ENCODE measurements at places on chromosomes 16 and 17. TPM values are rescaled to one million over a fixed set of nuclear protein-coding genes. Genes with fewer than 3 reads are reported as not detected.
A peak's percentile ranks its signal among the peaks of the same experiment; 100 is the strongest.

The NGFR gene
- total RNA-seq: not detected

The SOX15 gene
- total RNA-seq: 124 TPM

The PITPNM3 gene
- 17.3 TPM for total RNA-seq

The ASIC2 gene
- total RNA-seq: 1.2 TPM

The RNF112 gene
- 2.3 TPM for total RNA-seq

The SYNGR2 gene
- total RNA-seq: 95.0 TPM

The TEKT5 gene
- total RNA-seq: 1.5 TPM

- no peak for DNase-seq
Measured at GRCh38 chr16:56119133-56119532, 72.2 kb upstream of the GNAO1 start.

DNA sequence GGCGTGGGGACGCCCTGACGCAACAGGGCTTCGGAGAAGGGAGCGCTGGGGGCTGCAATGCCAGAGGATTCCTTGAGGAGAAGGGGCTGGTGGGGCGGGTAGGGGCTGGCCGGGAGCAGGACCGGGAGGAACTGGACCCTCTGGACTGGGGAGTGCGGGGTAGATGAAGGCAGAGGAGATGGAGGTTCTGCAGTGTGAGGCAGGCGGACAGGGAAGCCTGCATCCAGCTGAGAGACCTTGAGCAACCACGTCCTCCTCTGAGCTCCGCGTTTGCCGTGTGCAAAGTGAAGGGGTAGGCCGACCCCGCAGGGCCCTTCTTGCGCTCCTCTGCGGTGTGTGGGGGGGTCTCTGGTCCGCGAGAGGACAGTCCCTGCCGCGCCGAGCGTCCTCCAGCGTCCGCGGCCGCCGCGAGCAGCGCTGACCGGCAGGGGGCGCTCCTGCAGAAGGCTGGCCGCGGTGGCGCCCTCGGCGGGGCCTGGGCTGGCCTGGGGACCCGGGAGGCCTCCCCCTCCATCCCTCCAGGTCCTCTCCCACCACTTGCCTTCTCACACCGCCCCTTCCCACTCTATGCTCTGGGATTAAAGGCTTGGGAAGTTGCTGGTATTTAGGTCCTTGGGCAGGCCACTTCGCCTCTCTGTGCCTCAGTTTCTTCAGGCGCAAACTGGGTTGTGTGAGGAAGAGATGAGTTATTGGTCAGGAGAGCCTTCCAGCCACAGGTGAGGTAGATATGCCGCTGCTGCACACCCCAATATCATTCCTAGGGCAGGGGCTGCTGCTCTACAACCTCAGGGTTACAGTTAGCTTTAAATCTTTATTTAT is 9.6 kb upstream of the WNT9B start:
- no peak for DNase-seq

- no peak for DNase-seq
Measured at GRCh38 chr17:82031885-82032627, 578 bp downstream of the RAC3 start.

DNA sequence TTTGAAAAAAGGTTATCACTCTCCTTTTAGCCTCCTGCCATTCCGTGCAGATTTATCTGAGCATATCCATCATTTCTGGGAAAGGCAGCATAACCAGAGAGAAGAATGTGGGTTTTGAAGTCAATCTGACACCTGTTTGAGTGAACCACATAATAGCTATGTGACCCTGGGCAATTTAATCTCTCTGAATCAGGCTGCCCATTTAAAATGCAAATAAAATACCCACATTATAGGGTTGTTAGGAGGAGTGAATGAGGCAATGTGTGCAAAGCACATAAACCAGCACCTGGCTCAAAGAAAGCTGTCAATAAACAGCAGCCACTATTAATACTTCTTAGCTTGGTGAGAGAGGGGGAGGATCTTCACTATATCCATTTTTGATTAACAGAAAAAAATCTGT is 88.0 kb downstream of the CACNG1 start:
- DNase-seq: no peak

- DNase-seq: peak; percentile 90
Measured at GRCh38 chr17:47821424-47822391, at the start of gene OSBPL7. Gene OSBPL7 (minus strand): TSS chr17:47821794. CDS start chr17:47820278, 1,516 bp downstream.

DNA sequence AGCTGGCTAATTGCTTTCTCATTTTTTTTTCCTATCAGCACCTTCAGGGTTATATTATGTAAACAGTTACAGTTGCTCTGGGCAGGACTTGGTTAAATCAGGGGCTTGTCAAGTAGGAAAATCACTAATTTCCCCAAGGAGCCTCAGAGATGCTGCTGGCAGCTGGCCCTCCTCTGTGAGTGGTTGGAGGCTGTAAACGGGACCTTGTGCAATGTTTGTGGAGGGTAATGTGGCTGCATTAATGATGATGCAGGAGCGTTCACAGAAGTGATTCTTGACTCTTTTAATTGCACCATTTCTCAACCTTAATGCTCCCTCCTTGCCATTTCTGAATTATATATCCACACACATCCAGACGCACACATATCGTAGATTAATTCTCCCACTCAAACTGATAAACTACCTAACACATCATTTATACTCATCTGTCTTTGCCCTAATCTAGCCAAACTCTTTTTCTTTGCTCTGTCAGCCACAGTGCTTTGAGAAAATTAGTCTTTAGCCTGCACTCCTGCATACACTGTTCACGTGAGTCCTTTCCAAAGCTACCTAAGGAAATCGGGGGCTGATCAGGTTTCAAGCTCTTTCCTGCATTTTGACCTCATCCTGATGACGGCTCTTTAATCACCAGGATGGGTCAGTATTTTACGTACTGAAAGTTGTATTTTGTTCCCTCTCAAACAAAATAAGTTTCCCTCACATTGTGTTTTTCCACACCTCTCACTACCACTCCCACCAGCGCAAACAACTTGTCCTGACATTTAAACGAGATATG is 154.4 kb upstream of the PIRT start:
- no peak for DNase-seq

DNA sequence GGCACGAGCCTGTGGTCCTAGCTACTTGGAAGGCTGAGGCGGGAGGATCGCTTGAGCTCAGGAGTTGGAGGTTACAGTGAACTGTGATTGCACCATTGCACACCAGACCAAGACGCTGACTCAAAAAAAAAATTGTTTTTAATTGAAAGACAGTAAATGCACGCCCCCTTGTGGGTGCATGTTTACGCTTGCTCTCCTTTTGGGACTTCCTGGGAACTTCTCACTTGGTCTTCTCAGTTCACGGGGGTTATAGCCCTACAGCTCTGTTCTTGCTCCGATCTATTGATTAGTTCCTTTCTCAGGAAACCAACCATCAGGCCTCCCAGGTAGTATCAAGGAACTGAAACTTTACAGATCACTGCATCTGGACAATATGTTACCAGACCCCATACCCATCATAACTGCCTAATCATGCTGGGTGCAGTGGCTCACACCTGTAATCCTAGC is 14.2 kb upstream of the RIPOR1 start:
- peak; percentile 65 for DNase-seq

- peak; percentile 63 for DNase-seq
Measured at GRCh38 chr17:61862105-61862574, 1.2 kb downstream of the BRIP1 start.

GRCh38 chr17:41812381-41813151 is at the start of gene FKBP10:
Gene FKBP10 (plus strand): TSS chr17:41813004. CDS start chr17:41813035, 31 bp downstream.
- peak; percentile 81 for DNase-seq

DNA sequence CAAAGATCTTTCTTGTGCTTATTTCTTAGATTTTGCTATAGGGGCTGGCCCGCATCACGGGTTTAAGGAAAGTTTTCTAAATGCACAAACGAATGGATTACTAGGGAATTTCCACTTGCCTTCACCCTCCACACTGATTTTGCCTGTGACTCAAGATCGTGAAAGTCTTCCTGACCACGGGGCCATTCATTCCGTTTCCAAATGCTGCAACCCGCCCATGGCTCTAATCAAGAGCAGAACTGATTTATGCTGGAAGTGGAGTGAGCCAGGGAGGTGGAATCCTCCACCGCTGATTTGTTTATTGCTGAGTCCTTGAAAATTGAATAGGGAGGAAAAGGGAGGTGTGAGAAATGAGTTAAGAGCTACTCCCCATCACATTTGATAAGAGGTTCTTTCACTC is 52.4 kb downstream of the CA10 start:
- no peak for DNase-seq

DNA sequence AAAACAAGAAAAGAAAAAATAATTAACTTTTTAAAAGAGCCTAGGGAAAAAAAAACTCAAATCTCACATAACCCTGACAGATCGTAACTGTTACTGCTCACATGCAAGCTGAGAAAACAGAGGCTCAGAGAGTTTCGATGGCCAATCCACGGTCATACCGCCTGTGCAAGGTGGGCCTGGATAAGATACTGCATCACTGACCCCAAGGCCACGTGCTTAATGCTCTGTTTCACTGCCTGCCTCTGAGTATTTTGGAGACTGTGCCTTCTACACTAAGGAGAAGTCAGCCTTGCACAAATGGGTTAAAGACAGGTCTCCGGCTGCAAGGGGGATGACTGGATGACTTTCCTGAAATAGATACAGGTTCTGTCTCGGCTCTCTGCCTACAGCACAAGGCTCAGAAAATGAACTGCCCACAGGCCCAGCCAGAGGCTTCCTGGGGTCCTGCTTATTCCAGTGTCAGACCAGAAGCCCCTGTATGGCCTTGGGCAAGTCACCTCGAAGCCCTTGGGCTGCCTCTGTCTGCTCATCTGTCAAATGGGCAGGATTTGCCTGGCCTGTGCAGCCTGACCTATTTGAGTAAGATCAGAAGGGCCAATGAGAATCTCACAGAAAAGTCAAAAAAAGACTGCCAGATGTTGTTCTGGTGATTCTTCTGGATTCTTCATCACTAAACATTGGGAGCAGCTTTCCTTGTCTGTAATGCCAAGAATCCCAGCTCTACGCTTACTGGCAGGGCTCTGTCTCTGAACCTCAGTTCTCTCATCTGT is 25.8 kb downstream of the CNGB1 start:
- DNase-seq: no peak

- no peak for DNase-seq
Measured at GRCh38 chr17:58302919-58303585, 22.3 kb upstream of the MPO start.

GRCh38 chr17:3556916-3557767 is 470 bp downstream of the TRPV3 start:
- DNase-seq: no peak

GRCh38 chr17:77124192-77124889 is 16.4 kb upstream of the SEC14L1 start:
- peak; percentile 69 for DNase-seq

DNA sequence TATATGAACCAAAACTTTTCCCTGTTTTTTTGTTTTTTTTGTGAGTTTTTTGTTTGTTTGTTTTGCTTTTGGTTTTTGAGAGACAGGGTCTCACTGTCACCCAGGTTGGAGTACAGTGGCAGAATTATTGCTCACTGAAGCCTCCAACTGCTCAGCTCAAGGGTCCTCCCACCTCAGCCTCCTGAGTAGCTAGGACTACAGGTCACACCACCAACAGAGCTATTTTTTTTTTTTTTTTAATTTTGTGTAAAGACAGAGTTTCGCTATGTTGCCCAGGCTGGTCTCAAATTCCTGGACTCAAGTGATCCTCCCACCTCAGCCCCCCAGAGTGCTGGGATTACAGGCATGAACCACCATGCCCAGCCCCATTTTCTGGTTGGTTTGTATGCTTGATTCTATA is 28.6 kb downstream of the CMTM4 start:
- DNase-seq: no peak

DNA sequence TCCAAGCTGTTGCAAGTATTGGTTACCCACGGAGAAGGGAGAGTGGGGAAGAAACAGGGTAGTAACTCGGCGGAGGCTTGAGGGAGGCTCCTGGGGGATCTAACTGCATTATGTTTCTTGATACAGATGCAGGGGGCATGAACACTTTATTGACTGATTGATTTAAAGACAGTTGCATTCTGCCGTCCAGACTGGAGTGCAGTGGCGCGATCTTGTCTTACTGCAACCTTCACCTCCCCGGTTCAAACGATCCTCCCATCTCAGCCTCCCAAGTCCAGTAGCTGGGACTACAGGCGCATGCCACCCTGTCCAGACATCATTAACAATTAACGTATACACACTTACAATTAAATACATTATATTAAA is 15.1 kb upstream of the ERN2 start:
- no peak for DNase-seq

DNA sequence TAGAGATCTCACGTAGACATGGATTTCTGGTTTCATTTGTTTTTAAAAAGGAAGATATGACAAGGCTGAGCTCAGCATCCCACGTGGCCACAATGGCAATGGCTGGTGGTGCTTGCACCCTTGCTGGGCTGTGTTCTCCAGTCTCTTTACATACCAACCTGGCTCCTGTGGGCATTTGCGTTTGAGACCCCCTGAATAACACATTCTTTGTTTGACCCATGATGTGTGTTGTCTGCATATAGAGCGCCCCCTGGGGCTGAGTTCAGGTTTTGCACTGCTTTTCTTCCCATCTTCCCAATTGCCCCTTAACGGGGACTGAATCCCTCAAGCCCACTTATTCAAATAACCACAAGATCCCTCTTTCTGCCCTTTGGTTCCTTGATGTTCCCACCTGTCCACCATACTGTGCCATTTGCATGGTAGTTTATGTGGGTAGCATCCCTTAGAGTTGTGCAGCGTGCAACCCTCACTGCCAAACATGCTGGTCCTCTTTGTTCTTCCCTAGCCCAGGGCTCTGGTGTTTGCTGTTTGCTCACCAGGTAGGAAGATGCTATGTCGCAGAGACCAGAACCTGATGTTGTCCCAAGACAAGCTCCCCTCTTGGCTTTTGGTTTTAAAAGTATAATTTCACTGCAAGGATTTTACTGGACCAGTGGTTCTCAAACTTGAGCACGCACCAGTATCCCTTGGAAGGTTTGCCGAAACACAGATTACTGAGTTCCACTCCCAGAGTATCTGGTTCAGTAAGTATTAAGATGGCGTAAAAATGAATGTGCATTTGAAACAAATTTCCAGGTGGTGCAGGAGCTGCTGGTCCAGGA is 38.5 kb upstream of the NKD1 start:
- no peak for DNase-seq

DNA sequence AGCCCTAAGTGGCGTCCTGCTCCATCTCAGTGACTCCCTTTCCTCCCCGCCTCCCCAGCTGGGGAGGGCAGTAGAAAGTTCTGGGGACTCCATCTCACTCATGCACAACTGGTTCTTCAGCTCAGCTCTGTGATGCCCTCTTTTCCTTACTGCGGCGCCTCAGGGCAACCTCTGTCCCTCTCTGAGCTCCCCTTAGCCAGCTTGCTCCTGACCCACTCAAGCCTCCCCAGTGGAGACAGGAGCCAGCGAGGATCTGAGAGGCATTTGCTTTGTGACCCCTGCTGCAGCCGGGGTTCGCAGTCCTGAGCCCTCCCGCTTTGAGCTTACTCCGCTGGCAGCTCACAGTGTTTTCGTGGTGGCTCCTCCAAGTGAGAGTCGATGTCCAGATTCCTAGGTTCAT is 6.2 kb upstream of the MRC2 start:
- no peak for DNase-seq

- peak; percentile 93 for DNase-seq
Measured at GRCh38 chr17:45171338-45172231, 9.9 kb downstream of the HEXIM2 start.

GRCh38 chr17:1196946-1197345 is 17.2 kb upstream of the ABR start:
- DNase-seq: no peak

- no peak for DNase-seq
Measured at GRCh38 chr17:8360260-8360659, 16.2 kb downstream of the KRABD2 start.
